Diencephalon (tissue), 1 donor: ENCODE measurements at places on chromosomes 5 and 9. TPM values are rescaled to one million over a fixed set of nuclear protein-coding genes. Genes with fewer than 3 reads are reported as not detected.

Gene C9orf153
- 0.46 TPM for total RNA-seq

Gene IL7R
- total RNA-seq, result 0.46 TPM

Gene AMACR
- 16.1 TPM for total RNA-seq

Gene PCDHGA8
- total RNA-seq, result 6.9 TPM

Gene CDC26
- total RNA-seq, result 23.1 TPM

Gene CCNJL
- 2.5 TPM for total RNA-seq

Gene RNF183
- not detected for total RNA-seq

Gene TEK
- total RNA-seq, result 10.6 TPM

Gene TRIM7
- 1.6 TPM for total RNA-seq

Gene PCDHGA4
- total RNA-seq, result 12.5 TPM

Gene SPATA31D4
- total RNA-seq, result not detected

Gene SPRY4
- total RNA-seq, result 4.8 TPM

Gene TPM2
- total RNA-seq, result 14.1 TPM

Gene TNFAIP8
- total RNA-seq, result 4.8 TPM

Gene SMC2
- total RNA-seq, result 31.8 TPM

Gene CCNI2
- 1.8 TPM for total RNA-seq

Gene ENC1
- 503 TPM for total RNA-seq

Gene GARIN3
- total RNA-seq, result not detected

Gene ADGRV1
- total RNA-seq, result 191 TPM

Gene SHISAL2B
- 0.92 TPM for total RNA-seq

Gene HTR4
- 5.5 TPM for total RNA-seq

Gene KCNMB1
- total RNA-seq, result 0.23 TPM

Gene QSOX2
- total RNA-seq, result 10.8 TPM

Gene CAMK4
- total RNA-seq, result 95.0 TPM

Gene SLC34A3
- not detected for total RNA-seq

Gene PCDHGB3
- 9.2 TPM for total RNA-seq

Gene DMRT3
- not detected for total RNA-seq

Gene IFNA21
- total RNA-seq, result not detected
